ENCODE measurements at places on chromosomes 2 and 18. TPM values are rescaled to one million over a fixed set of nuclear protein-coding genes. Genes with fewer than 3 reads are reported as not detected.

Gene CXCR4
- 0.47 TPM for total RNA-seq

Gene CDH20
- 2.9 TPM for total RNA-seq

Gene MC5R
- total RNA-seq = not detected

Gene CSRNP3
- 1.2 TPM for total RNA-seq

Gene CPO
- not detected for total RNA-seq
